ENCODE measurements at places on chromosomes 5 and 9. TPM values are rescaled to one million over a fixed set of nuclear protein-coding genes. Genes with fewer than 3 reads are reported as not detected.

GRCh38 chr9:37056046-37056920, 22.2 kb upstream of the PAX5 start:
- H3K36me3 ChIP-seq: no peaks in the 10 kb centered on the region
- H3K4me3 ChIP-seq: no peak overlapping the region
- H3K4me1 ChIP-seq: no peaks in the 10 kb centered on the region

- no peak for DNase-seq
- H3K4me1 ChIP-seq: peaks cover 15% of the 10 kb centered on the region
- no peaks in the 10 kb centered on the region for H3K27me3 ChIP-seq
- H3K27ac ChIP-seq: no peak overlapping the region
- H3K4me3 ChIP-seq: no peak overlapping the region
- H3K36me3 ChIP-seq: no peaks in the 10 kb centered on the region
These were observed 28.7 kb downstream of the ANKRD33B start for GRCh38 chr5:10592601-10593000.

DNA sequence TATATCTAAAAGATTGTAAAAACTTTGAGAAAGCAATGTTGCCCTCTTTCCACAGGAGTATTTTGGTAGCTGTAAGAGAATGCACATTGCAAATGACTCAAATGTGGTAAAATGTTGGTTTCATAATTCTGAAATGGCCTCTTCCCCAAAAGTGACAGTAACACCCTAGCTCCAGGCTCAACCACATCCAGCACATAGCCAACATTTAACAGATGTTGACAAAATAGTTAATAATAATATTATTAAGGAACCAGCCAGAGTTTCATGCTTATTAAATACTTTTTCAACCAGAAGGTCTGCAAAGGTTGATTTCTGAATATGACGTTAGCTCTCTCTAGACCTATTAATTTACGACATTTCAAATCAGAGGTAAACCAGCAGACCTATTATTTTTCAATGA, 1.3 kb downstream of the ANXA1 start:
- peaks cover 16% of the 10 kb centered on the region for H3K4me1 ChIP-seq
- no peaks in the 10 kb centered on the region for H3K27me3 ChIP-seq
- peak; percentile 49 for DNase-seq
- H3K27ac ChIP-seq: peak overlapping the region; percentile 90
- peaks cover 3% of the 10 kb centered on the region for H3K36me3 ChIP-seq

DNA sequence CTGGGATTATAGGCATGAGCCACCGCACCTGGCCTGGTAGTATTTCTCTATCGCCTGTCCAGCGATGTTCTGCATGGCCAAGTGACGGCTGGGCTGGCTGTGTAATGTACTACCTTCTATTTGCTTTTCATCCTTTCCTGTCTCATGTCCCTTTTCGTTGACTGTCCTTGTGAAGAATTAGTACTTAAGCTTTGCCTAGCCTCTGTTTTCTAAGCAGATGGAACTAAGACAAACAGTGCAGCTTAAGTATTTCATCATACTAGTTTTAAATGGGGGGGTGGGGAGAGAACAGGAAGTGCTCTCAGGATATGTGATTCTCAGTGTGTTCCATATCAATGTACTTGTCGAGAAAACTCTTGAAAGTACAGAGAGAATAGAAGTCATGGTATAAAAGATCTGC, 31.7 kb upstream of the CCL21 start:
- H3K36me3 ChIP-seq: no peaks in the 10 kb centered on the region
- H3K4me3 ChIP-seq: no peak overlapping the region
- no peaks in the 10 kb centered on the region for H3K27me3 ChIP-seq
- DNase-seq: no peak
- H3K27ac ChIP-seq: no peak overlapping the region
- no peaks in the 10 kb centered on the region for H3K4me1 ChIP-seq

DNA sequence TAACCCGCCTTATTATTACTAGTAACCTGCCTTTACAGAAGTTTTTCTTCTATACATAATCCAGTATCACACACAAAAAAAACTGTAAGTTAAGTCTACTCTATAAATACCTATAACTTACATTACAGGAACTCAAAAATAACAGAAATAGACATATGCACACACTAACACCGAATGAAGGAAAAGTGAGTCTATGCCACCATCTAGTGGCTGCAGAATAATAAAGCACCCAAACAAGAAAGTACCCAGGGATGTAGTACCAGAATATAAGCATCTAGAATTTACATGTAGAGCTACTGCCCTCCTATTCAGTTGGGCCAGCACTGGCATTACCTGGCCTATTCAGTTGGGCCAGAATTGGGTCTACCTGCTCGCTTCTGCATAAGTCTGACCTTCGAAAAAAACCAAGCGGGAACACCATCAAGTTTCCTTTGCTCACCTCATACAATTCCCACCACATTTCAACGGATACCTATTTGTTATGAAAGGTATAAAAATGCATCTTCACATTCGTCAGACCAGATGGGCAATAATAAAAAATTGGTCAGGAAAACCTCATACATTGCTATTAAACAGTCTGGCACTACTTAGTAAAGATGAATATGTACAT, 4.0 kb upstream of the NIPSNAP3A start:
- H3K4me1 ChIP-seq: no peaks in the 10 kb centered on the region
- H3K4me3 ChIP-seq: no peak overlapping the region
- no peak overlapping the region for H3K27ac ChIP-seq
- no peaks in the 10 kb centered on the region for H3K27me3 ChIP-seq
- peak; percentile 78 for DNase-seq

GRCh38 chr9:2846115-2846514, 2.2 kb upstream of the PUM3 start:
- H3K36me3 ChIP-seq: no peaks in the 10 kb centered on the region
- no peak overlapping the region for H3K27ac ChIP-seq
- no peaks in the 10 kb centered on the region for H3K27me3 ChIP-seq

DNA sequence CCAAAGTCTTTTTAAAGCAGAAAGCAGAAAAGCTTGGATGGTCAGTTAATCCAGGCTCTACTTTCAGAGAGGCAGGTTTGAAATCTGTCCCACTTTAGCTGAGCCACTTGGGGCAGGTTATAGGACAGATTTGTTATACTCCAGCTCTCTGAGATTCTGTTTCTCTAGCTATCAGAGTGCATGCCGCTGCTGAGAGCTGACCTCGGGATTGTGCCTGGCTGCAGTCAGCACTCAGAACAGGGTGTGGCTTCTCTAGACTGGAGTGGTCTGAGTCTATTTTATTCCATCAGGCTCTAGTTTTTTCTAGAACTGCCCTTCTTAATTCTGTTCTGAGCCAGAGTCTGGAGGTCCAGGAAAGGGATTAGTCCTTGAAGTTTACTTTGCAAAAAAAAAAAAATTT, 67.7 kb downstream of the NDFIP1 start:
- H3K27ac ChIP-seq: no peak overlapping the region
- H3K4me3 ChIP-seq: no peak overlapping the region
- DNase-seq: no peak
- H3K27me3 ChIP-seq: no peaks in the 10 kb centered on the region
- H3K4me1 ChIP-seq: no peaks in the 10 kb centered on the region

DNA sequence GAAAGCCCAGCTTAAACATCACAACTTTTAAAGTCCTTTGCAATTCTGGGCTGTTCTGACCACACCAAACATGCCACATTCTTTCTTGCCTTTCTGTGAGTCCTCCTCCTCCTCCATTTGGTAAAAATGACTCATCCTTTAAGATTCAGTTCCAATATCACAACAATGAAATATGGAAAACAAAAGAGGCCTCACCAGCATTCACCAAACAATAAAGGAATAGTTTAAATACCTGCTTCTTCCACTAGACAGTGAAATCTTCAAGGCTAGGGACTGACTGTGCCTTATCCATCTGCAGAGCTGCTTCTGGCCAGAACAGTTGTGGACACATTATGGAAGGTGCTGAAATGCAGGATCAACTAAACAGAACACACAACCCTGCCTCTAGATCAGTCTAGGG, 36.0 kb downstream of the NR6A1 start:
- no peaks in the 10 kb centered on the region for H3K27me3 ChIP-seq
- H3K27ac ChIP-seq: no peak overlapping the region
- H3K4me3 ChIP-seq: no peak overlapping the region
- H3K4me1 ChIP-seq: peaks cover 3% of the 10 kb centered on the region
- DNase-seq: peak; percentile 27
- no peaks in the 10 kb centered on the region for H3K36me3 ChIP-seq

DNA sequence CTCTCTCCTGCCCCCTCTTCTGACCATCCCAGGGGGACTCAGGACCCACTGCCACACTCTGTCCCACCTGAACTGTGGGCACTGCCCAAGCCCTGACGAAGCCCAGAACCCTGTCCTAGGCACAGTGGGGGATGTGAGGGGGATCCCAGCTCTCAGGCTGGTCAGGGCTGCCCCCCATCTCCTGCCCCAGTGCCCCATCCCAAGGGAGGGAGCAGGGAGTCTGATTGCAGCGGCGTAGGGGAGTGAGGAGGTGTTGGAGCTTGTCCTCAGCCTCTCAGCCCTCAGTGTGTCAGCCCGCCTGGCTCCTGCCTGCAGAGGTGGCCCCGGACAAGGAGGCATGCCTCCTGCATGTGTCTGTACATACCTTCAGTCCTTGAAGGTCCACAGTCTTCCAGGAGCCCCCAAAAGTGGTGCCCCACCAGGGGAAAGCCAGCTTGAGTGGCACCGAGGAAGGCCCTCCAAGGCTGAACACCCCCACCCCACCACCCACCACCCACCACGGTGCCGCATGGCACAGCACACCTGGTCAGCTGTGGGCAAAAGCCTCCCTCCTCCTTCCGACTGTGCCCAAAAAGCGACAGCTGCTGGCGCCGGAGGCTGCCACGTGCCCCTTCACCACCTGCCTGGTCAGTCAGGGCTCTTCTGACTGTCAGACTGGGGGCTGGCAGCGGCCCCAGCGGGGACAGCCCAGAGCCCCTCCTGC, 930 bp downstream of the SARDH start:
- no peak overlapping the region for H3K4me3 ChIP-seq
- no peaks in the 10 kb centered on the region for H3K27me3 ChIP-seq
- no peaks in the 10 kb centered on the region for H3K36me3 ChIP-seq
- H3K27ac ChIP-seq: no peak overlapping the region
- peaks cover 4% of the 10 kb centered on the region for H3K4me1 ChIP-seq

DNA sequence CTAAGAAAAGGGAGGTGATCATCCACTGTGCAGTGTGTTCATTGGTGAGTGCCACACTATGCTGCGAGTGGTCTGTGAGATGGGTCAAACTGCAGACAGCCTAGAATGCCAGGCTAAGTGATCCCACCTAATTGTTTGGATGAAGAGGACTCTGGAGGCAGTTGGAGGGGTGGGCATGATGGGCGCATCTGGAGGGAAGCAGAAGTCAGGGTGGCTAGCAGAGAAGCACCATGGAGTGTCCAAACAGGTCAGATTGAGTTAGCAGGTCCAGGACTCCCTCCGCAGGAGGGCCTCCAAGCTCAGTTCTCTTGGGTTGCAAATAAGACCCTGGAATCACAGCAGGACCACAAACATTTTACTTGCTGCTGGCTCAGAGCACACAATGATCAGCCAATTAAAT, 19.9 kb upstream of the ANGPTL2 start:
- no peaks in the 10 kb centered on the region for H3K27me3 ChIP-seq
- no peak overlapping the region for H3K27ac ChIP-seq
- no peak for DNase-seq
- H3K36me3 ChIP-seq: no peaks in the 10 kb centered on the region

DNA sequence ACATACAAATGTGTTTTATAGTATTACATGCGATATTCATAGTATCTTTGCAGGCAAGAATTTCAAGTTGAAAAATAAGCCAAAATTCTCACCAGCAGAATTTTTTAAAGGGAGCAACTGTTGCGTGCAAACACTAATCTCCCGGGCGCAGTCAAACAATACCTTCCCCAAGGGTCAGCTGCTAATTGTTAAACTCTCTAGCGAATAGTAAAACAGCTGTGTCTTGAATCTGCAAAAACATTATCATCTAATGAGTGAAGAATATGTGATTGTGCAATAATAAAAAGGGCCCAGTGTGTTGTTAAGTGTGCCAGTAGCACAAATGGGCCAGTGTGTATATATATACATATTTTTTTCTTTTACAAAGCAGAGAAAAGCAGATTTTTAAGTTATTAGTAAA, 131.4 kb downstream of the CCDC192 start:
- no peak for DNase-seq
- H3K4me1 ChIP-seq: no peaks in the 10 kb centered on the region
- H3K36me3 ChIP-seq: no peaks in the 10 kb centered on the region
- no peaks in the 10 kb centered on the region for H3K27me3 ChIP-seq
- H3K27ac ChIP-seq: no peak overlapping the region

- peaks cover 2% of the 10 kb centered on the region for H3K4me1 ChIP-seq
- H3K4me3 ChIP-seq: no peak overlapping the region
- DNase-seq: peak; percentile 41
- no peaks in the 10 kb centered on the region for H3K27me3 ChIP-seq
- H3K27ac ChIP-seq: no peak overlapping the region
- H3K36me3 ChIP-seq: no peaks in the 10 kb centered on the region
These were observed 17.8 kb upstream of the DPM2 start for GRCh38 chr9:127955294-127956015.

DNA sequence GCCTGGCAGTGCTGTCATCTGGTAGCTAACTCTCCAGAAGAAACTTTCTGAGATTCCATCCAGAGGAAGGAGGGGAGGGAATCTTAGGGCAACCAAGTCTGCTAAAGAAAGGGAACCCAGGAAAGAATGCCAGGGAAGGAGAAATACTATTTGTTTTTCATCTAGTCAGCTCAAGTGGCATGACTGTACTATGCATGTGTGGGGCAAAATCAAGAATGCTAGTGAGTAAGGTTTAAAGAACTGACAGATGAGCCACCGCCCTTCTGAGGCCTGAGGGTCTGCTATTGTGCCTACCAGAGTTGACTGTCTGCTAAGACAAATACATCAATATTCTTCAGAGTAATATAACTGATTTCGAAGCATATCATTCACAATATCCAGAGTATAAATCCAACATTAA, 204.2 kb downstream of the SLC12A2 start:
- peaks cover 1% of the 10 kb centered on the region for H3K36me3 ChIP-seq
- H3K4me3 ChIP-seq: no peak overlapping the region
- H3K27ac ChIP-seq: no peak overlapping the region

GRCh38 chr9:121160025-121160424, 41.6 kb downstream of the RAB14 start:
- no peaks in the 10 kb centered on the region for H3K27me3 ChIP-seq
- no peak for DNase-seq
- H3K27ac ChIP-seq: no peak overlapping the region
- H3K36me3 ChIP-seq: no peaks in the 10 kb centered on the region

DNA sequence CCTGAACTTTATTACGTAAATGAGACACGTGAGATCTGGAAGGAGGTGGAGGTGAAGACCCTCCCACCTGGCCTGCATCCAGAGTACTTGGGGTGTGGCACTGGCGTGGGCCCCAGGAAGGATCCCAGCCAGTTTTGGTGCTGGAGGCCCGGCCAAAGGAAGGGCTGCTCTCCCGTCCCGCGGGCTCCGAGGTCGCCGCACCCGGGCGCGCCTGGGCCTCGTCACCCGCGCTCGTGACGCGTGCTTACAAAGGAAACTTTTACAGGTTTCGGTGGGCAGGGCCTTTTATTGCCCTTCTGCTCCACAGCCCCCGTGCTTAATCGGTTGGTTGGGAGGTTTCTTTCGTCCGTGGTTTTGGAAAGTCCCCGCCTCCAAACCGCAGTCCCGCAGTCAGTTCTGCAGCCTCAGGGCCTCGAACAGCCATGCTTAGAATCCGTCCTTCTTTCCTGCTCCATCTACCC, 29.2 kb downstream of the CDKN2A start:
- peaks cover 30% of the 10 kb centered on the region for H3K27me3 ChIP-seq
- no peaks in the 10 kb centered on the region for H3K4me1 ChIP-seq
- H3K4me3 ChIP-seq: peak overlapping the region; percentile 48
- no peak overlapping the region for H3K27ac ChIP-seq
- no peaks in the 10 kb centered on the region for H3K36me3 ChIP-seq

The ISL1 gene
- not detected for total RNA-seq

The SLF1 gene
- total RNA-seq: 5.4 TPM

The ENTR1 gene
- total RNA-seq: 32.4 TPM

The TSLP gene
- total RNA-seq: 9.2 TPM

The WWC1 gene
- 4.9 TPM for total RNA-seq

The SH2D3C gene
- total RNA-seq: not detected

The BASP1 gene
- total RNA-seq: 186 TPM

The PCDHB16 gene
- 0.51 TPM for total RNA-seq

The CAAP1 gene
- 14.4 TPM for total RNA-seq

The IRX2 gene
- total RNA-seq: 0.33 TPM

The ANKRD18A gene
- total RNA-seq: not detected

The NUTM2G gene
- total RNA-seq: not detected
